ENCODE measurements at places on chromosomes 16 and 17.
A peak's percentile ranks its signal among the peaks of the same experiment; 100 is the strongest.

- no peak for DNase-seq
Measured at GRCh38 chr16:16021020-16021419, 71.6 kb downstream of the ABCC1 start.

GRCh38 chr17:18314059-18314730 lies 599 bp downstream of the TOP3A start:
- DNase-seq: no peak

GRCh38 chr16:30092373-30093010 lies 768 bp upstream of the TBX6 start:
- DNase-seq: peak; percentile 87

DNA sequence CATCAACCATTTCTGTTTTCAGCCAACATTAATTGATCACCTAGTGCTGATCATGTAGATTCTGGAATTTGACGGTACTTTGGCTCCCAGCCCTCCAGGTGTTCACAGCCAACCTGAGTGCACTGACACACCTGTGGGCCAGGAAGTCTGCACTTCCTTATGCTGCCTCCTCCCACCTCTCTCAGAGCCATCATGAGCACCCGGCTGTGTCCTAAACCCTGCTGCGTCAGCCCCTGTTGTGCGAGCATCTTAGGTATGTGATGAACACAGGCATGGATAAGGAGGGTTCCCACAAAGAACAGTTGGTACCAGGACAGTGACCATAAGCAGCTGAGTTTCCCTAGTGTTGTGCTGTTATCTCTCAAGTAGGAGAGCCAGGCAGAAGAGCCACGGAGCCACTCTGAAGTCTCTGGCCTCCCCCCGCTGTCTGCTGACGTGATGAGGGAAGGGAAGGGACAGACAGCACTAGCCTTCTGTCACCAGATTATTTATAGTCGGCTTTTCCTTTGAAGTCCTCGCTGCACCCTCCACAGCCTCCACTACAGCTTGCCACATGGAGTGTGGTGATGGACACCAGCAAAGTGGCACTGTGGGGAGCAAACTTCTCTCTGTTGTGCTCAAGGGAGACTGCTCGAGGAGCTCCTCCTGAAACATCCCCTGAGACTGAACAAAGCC lies 162.8 kb upstream of the ANKFN1 start:
- no peak for DNase-seq

- no peak for DNase-seq
Measured at GRCh38 chr17:49846938-49847712, 744 bp downstream of the TAC4 start.

- no peak for DNase-seq
Measured at GRCh38 chr16:57445510-57445909, 1.7 kb downstream of the CIAPIN1 start.

- no peak for DNase-seq
Measured at GRCh38 chr16:69079697-69080096, 25.8 kb upstream of the HAS3 start.

DNA sequence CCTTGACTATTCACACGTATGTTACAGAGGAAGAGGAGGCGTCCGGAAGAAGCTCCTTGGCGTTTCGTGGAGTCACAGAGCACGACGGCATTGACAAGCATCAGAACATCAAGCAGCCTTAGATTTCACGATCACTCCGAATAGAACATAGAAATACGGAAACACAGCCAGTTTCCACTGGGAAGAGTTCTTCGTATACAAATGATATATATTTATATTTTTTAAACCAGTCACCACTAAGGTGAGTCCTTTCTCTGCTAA lies 3.1 kb downstream of the CBLN1 start:
- DNase-seq: no peak

Data from stomach (tissue), 19 donors.